ENCODE measurements at places on chromosomes 4 and X. TPM values are rescaled to one million over a fixed set of nuclear protein-coding genes. Genes with fewer than 3 reads are reported as not detected.

NEUROG2 gene
- total RNA-seq, result not detected

SASH3 gene
- total RNA-seq, result 6.7 TPM

MBTPS2 gene
- total RNA-seq, result 16.9 TPM

GPR173 gene
- 13.7 TPM for total RNA-seq

OCIAD2 gene
- total RNA-seq, result 40.2 TPM

MAGEA4 gene
- not detected for total RNA-seq

ADGRG4 gene
- total RNA-seq, result not detected

POLA1 gene
- 19.5 TPM for total RNA-seq

PNMA5 gene
- not detected for total RNA-seq

SLC34A2 gene
- total RNA-seq, result 17.4 TPM

CA5B gene
- 13.7 TPM for total RNA-seq

ZDHHC9 gene
- 19.4 TPM for total RNA-seq

MAGEA6 gene
- total RNA-seq, result not detected

TCEAL2 gene
- 1.8 TPM for total RNA-seq

Data from metanephros (tissue), 2 donors.